NCI-H1105 treated with DMSO at 0.1 percent for 48 hours (cell line): ENCODE measurements at places on chromosomes 3 and 15.

DNA sequence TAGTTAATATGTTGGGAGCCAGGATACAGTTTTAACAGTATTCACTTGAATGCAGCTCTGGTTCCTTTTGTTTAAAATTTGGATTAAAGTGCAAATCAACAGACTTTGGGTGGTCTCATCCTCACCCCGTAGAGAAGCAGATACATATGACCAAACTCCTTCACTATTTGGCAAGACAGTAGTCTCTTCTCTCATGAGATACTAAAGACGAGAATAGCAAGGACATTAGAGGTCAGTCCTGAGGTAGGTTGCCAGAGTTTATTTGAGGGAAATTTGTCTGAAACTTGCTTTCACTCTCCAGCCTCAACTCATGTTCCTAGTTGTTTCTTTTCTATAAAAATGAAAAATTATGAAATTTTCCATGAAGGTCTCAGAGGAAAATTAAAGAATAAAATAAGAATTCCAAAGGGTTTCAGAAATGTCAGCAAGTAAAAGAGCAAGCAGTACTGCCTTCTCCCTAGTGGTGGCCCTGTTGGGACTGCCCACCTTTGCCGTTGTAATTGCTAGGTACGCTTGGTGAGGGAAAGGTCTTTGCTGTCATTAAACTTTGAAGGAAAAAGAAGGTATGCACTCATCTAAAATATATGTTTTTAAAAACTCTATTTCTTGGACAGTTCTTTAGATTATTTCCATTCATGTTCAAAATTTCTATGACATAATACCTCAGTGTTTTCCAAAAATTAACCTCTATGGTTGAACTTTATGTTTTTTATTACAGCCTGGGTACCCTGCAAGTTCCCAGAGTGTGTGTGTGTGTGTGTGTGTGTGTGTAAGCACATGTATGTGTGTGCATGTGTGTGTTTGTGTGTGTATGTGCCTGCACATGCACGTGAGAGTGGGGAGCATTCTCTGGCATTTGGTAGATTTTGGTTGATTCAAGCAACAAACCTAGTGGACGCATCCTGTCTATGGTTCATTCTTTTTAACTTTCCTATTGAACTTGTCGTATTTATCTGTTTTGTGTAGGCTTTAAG lies 111.4 kb downstream of the CMSS1 start:
- no peak for DNase-seq

DNA sequence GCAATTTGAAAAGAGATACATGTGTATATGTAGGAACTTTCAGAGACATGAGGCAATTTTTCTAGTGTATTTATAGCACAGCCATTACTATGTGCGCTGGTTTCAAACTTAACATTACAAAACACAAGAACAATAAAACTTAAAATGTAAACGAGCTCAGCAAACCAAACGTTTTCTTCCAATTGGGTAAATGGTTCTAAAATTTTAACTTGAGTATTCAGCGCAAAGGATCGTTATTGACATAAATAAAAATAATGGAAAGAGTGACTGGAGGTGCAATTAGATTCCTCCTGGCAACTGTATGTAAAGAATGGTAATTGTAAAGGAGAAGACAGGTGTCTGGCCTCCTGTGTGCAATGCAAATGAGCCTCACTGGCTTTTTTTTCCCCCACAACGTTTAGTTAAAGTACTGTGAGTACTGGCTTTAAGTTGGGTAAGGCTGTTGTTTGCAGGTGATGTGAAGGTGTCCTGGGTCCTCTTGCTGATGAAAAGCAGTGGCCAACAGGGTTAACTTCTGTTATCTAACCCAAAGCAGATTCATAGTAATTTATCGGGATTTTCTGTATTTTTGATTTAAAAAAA lies 14.1 kb upstream of the GADL1 start:
- peak; percentile 68 for DNase-seq

DNA sequence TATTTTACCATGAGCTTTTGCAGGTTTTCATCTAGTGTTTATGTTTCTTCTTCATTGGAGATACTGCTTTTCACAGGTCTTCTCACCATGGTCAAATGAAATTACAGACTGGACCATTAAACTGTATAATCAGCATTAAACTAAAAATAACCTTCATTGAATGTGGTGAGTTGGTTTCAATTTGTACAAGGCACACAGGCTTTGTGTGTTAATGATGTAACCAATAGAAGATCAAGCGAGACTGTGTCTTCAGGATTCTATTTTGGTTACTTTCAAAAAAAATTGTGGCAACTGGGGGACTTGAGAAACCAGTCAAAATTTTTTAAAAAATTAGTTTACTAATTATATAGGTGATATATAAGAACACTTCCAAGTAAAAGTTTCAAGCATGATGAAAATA lies 54.3 kb upstream of the GCSAM start:
- DNase-seq = no peak

DNA sequence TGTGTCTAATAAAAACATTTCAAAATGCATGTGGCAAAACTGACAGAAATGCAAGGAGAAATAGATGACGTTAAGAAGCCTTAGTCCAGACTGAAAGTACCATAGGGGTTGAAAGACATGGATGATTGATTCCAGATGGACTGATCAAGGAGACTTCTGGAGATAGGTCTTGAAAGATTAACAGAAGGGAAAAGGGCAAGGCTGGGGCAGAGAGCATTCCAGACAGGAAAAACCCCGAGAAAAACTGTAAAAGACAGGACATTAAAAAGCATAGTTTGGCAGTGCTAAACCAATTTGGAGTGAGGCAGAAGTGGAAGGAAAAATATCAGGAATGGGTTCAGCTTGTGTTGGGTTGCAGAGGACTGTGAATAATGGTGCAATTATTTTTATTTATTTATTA lies 375.2 kb upstream of the SGO1 start:
- DNase-seq = no peak

DNA sequence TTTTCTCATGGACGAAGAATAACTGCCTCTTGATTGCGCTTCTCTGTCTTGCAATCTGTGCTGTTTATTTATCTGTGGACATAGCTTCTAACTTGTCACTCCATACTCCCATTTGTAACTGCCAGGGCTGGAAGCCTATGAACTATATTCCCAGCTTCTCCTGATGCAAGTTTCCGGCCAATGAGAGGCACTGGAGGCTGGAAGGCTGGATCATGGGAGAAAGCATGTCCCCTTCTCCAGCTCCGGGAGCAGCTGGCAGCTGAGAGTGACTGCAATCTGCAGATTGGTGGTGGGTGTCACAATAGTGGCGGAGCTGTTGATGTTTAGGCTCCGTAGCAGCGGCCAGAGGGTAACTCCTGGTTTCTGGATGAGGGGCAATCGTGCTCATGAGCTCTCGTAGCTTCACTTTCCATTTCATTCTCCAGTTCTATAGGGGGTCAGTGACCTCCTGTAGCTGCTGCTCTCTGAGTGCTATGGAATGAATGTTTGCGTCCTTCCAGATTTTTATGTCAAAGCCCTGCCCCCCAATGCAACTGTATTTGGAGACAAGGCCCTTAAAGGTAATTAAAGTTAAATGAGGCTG lies 35.7 kb upstream of the PCSK6 start:
- no peak for DNase-seq

GRCh38 chr3:56796202-56796601 lies 5.5 kb downstream of the ARHGEF3 start:
- no peak for DNase-seq

DNA sequence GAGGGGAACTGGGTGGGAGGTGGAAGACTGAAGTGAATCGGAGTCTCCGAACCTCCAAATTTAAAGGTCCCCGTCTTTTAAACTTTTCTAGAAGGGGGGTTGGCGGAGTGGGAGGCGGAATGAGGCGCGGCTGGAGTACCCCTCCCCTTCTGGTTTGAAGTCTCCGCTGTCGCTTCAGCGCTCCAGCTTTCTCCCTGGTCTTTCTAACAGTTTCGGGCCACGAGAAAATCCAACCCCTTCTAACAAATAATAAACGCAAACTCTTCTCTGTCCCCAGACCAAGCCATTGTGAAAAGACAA lies 2.5 kb upstream of the MECOM start:
- no peak for DNase-seq

DNA sequence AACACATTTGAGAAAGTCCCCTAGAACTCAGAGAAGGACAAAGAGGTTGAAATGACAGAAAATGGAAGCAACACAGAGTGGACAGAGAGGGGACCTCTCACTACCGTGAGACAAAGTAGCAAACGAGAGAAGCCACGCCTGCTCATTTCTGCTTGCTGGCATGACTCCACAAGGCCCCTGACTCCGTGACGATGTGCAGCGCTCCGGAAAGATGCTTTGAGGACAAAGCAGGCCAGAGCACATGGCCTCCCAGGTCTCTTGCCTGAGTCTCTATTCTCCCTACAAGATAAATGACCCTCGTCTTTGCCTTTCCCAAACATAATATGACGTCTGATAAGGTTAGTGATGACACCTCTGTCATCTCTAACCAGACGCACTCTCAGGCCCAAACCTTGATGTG lies 63.8 kb upstream of the CTSH start:
- no peak for DNase-seq

GRCh38 chr15:83435782-83436181 lies 11.4 kb upstream of the SH3GL3 start:
- DNase-seq = no peak

DNA sequence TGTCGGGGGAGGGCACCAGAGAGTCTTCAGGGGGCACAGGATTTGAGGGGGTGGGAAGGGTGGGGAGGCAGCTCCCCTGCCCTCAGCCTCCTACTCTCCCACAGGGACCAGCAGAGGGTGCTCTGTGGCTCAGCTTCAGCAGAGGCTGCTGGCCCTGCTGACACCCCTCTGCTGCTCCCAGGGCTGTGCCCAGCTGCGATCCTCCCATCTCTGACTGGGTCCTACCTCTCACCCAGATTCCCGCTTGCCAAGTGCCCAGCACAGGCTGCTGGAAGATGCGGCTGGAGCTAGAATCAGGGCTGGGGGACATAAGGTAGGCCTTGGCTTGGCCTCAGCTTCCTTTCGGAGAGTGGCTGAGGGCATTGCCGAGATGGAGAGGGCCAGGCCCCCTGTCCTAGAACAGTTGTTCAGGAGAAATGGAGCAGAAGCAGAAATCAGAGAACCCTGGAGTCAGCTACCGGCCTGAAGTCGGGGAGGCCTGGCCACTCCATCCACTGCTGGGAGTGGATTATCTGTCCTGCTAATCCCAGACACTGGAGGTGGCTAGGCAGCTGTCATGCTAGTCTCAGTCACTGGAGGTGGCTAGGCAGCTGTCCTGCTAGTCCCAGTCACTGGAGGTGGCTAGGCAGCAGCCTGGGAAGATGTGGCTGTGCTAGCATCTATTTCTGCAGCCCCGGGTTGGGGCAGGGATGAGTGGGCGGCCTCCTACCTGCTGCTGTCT lies 3.9 kb downstream of the GRM2 start:
- no peak for DNase-seq

- no peak for DNase-seq
Observed at GRCh38 chr3:172573422-172573821, 50.2 kb upstream of the TNFSF10 start.

DNA sequence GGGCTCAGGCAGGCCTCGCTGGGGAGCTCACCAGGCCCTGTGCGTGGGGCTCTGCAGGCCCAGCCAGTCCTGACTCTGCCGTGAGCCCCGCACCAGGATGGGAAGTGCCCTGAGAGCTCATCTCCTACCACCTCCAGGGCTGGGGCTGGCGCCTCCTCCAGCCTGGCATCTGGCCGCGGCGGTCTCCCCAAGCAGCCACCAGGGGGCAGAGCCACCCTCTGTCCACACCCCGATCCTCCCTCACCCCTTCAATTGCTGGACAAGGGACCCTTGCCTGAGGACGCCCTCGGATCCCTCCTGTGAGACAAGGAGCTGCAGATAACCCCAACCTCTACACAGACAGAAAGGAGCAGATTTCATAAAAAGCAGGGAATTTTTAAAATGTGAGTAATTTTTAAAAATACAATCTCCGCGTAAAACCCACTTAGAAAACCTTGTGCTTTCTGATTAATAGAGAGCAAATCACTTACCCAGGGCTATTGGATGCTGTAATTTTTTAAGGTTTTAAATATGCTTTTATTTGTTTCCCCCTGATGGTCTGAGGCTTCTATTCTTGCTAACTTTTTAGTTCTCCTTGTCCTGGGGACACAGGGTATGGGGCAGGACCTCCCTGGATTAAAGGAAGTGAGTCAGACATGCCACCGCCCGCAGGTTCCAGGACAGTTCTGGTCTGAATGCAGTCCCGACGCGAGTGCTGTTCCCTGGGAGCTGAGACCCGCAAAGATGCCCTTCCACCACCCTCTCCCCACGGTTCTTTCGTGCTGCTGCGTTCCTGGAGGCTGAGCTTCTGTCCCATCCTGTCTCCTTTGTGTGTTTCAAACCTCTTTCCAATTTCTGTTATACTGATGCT lies 52.3 kb upstream of the CHRNA7 start:
- DNase-seq = peak; percentile 29

DNA sequence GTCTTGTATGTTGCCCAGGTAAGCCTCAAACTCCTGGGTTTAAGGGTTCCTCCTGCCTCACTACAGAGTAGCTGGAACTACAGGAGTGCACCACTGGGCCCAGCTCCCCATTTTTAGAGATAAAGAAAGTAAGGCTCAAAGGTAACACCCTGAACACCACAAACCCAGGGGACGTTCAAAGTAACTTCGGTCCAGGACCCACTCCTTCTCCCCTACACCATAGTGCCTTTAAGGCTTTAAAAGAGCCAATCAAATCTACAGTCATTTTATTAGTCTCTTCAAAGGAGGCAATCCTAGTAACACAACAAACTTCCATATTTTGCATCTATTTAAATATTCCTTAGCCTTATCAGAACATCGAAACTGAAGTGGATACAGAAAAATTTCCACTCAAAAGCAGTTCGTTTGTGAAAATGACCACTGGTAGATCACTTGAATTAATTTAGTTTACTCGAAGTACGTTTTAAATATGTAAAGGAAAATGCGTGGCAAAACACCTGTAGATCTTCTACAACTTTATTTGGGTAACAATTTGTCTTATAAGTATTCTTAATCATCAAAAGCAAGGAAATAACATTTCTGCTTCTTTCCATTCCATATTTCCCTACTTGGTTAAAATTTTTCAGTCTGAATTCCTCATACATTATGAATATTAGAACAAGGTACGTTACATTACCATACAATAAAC lies 1.8 kb downstream of the STAG1 start:
- no peak for DNase-seq

- DNase-seq = peak; percentile 73
Observed at GRCh38 chr3:72329354-72329753, 518.9 kb downstream of the SHQ1 start.

- DNase-seq = no peak
Observed at GRCh38 chr3:99509224-99509623, 129.2 kb upstream of the COL8A1 start.

GRCh38 chr3:64352639-64352992 lies 127.3 kb upstream of the PRICKLE2 start:
- no peak for DNase-seq

- no peak for DNase-seq
Observed at GRCh38 chr15:89230277-89230676, 8.9 kb upstream of the RLBP1 start.

DNA sequence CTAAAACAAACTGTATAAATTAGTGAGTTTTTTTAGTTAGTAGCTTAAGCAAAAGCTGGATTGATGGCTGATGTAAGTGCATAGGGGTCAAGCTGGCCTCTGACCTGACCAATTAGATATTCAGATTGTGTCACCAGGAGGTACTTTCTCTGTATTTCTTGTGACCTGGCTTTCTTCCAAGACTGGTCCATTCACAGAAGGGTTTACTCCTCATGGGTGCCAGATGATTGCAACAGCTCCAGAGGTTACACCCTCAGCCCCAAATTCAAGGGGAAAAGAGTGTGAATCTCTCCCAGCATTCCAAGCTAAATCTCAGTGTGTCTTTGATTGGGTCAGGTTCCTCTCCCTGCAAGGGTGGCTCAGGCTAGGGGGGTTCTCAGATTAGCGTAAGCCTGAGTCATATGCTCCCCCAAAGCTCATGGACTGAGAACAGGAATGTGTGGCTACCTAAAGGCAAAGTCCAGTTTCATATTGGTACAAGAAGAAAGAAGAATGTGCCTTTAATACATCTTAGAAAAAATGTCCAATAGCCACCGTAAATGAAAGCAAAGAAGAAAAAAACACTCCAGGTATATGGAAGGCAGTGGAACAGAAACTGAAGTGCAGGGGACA lies 16.5 kb downstream of the PML start:
- no peak for DNase-seq
